ENCODE measurements at places on chromosomes 6 and 20.

DNA sequence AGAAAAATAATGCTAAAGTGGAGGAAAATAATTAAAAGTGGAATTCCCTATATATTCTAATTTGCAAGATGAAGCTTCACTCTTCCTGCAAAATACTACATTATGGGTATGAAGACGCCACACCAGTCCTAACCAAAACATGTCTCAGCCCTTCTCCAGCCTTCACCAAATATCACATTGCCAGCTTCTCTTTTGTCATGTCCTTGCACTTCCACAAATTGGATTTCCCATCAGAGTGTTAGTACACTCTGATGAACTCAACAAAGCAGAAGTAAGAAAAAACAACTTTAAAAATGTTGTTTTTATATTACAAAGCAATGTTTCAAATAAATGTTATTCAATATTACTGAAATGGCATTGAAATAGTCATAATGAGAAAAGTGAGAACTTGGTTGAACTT lies 62.4 kb upstream of the RNF146 start:
- no peak for DNase-seq

DNA sequence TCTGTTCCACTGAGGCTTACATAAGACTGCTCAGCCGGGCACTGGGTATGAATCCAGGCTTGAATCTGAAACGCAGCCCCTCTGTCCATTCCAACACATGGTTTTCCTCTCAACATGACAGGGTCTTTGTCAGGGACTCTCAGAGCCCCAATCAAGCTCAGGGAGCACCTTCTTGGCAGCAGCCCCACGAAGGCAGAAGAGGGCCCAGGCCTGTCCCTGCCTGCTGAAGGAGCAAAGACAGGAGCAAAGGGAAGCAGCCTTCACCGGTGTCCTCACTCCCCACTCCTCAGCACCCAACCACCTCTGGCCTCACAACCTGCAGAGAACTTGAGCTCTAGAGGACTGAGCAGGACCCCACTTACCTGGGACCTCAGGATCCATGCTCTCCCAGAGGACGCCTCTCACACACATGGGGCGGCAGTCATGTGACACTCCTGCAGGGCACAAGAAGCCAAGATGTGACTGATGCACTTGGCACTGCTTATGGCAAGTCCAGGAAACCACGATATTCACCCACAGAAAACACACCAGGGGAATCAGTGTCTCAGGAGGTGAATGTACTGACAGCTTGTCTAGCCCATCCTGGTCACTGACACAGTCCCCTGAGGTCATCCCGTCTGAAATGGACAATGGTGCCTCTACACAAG lies 4.3 kb downstream of the SNHG17 start:
- DNase-seq, result no peak

DNA sequence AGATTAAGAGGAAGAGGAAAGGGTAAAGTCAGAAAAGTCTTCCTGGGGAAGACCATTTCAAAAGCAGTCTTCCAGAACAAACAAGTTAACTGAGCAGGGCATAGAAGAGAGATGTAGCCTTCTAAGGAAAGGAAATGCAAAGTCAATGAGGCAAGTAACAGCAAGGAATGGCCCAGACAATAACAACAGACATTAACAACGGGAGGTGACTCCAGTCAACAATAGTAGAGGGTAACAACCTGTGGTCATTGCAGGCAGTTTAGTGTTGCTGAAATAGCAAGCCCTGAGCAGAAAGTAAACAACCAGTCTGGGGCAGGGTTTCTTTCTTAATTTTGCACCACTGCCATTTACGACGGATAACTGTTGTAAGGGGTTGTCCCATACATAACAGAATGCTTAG lies 2.1 kb downstream of the MDN1 start:
- no peak for DNase-seq

DNA sequence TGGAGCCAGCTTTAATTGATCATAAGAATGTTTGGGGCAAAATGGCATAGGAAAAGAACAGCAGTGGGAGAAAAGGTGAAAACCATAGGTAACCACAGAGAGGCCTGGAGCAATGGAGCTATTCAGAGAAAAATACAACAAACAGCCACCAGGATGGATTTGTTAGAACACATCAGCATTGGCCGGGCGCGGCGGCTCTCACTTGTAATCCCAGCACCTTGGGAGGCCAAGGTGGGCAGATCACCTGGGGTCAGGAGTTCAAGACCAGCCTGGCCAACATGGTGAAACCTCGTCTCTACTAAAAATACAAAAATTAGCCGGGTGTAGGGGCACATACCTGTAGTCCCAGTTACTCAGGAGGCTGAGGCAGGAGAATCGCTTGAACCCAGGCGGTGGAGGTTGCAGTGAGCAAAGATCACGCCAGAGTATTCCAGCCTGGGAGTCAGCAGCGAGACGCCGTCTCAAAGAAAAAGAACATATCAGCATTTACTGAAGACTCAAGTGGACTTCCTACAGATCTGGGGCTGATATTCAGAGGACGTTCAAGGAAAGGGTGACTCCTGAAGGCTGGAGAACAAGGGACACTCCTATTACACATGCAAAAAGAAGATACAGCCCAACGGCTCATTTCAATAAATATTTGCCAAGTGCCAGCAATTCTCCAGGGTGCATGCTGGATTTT lies 20.2 kb downstream of the SNHG17 start:
- no peak for DNase-seq

DNA sequence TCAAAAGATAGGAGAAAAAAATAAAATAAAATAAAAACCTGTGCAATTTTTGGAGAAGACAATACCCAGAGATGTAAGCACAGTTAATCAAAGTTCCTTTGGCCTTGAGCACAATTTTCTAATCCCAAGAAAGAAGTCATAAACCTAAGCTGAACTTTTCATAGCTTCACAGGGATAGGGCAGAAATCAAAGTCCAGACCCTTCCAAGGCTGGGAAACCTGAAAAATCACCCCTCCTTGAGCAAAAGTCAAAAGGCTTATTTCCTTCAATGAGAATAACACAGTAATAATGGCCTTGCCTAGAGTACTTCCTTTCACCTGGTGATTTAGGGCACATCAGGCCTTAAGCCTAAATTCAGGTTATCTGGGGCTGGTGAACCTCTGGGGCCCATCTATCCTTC lies 415.0 kb upstream of the BTBD3 start:
- DNase-seq, result no peak

- peak; percentile 48 for DNase-seq
Measured at GRCh38 chr6:163588220-163588919, 173.9 kb downstream of the QKI start.

Data from PC-3 (cell line).